ENCODE measurements at places on chromosomes 2 and 18.

DNA sequence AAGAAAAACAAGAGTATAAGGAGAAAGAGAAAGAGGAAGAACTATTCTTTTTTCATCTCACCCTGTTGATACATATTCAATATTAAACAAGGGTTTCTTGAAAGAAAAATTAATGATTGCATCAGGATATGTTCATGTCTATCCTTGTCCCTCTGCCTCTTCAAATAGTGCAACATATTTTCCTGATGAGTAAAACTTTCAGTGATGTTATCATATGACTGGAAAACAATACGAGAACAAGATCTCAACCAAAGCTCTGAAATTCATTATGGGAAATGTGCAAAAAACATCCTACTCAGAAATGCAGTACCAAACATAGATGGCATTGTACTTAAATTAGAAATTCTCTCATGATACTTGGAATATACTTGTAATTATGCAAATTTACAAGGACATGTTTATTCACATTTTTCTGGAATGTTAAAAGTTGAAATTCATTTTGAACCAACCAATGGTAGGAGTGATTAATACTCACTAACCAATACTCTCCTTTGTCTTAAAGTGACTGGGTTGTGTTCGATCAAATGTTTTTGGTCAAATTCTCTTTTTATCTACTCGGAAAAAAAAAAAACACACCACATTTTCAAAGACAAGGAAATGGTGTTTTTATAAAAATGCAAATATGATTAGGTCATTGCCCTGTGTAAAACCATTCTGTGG lies 148.9 kb upstream of the GULP1 start:
- no peak for DNase-seq

- no peak for DNase-seq
Measured at GRCh38 chr2:238235331-238235732, 4.5 kb downstream of the HES6 start.

- no peak for DNase-seq
Measured at GRCh38 chr2:99171377-99172140, 9.3 kb downstream of the MITD1 start.

- no peak for DNase-seq
Measured at GRCh38 chr2:203689426-203690116, 16.9 kb upstream of the CD28 start.

- no peak for DNase-seq
Measured at GRCh38 chr2:118089139-118089800, 999 bp downstream of the INSIG2 start.

DNA sequence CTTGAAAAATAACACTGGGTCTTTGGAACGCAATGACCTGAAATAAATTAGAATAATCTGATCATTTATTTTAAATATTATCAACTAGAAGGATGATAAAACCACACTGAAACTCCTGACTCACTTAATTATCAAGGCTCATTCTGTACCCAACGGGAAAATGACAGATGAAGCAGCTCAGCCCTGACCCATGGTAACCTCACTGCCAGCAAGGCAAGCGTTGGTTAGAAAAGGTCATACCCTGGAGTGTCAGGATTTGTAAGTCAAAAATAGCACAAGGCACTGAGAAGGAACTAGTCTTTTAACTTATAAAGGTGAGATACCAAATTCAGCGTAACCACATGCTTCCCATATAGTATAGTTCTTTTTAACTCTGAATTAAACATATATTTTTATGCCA lies 277.5 kb downstream of the ETAA1 start:
- no peak for DNase-seq

- DNase-seq: no peak
Measured at GRCh38 chr2:85717308-85718008, 23.3 kb downstream of the GNLY start.

- no peak for DNase-seq
Measured at GRCh38 chr18:42604820-42605219, 510.7 kb downstream of the RIT2 start.

GRCh38 chr2:67374949-67375348 lies 22.2 kb upstream of the ETAA1 start:
- no peak for DNase-seq

- DNase-seq: no peak
Measured at GRCh38 chr2:113679457-113679856, 52.4 kb downstream of the RABL2A start.

DNA sequence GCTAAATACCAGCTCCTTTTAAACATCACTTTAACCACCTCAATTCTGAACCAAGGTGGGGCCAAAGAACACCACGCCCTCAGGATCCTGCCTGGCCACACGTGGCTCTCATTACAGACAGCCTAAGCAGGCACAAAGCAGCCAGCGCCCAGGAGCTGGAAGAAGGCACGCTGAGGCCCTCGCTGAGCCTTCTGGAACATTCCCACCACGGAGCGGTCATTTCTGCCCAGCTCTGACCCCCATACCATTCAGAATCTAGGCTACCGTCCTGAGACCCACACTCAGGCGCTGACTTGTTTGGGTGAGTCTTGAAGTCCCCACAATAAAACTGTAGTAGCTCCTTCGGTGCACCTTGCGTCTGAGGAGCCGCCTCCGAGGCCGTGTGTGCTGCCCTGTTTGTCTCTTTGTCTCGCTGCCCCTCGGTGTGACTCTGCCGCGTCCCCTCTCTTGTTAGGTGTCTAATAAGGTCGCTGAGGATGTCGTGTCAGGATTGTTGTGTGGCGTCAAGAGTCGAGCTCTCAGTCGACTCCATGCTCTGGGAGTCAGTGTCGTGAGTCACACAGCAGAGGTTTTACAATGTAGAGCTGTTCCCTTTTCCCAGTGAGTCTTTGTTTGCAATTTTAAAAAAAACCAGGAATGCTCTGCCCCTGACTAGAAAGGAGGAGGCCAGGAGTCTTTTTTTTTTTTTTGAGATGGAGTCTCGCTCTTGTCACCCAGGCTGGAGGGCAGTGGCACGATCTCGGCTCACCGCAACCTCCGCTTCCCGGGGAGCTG lies 242.4 kb downstream of the KLHL29 start:
- no peak for DNase-seq

DNA sequence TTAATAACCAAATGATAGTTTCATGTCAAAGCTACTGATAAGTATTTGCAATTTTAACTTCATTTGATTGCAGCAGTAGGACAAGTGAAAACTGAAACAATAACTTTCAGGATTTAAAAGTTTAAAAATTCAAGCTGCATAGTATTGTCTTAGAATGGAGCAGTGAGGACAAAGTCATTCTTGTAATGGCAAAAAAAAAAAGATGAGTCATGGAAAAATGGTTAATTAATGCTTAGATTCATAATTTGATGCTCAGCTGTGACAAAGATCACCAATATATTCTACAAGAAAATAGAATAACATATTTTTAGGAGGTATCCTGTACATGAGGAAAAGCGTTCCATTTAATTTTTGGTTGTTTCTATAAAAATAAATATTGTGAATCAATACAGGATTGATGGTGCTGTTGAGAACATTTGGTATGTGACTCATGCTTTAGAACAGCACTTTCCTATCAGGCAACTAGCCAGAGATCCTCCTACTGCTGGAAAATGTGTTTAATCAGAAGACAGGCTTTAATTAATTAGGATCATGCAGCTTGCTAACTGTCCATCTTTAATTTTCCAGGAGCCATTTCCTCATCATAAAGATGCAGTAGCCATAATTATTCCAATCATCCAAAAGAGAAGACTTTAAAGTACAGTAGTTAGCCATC lies 239.0 kb upstream of the MMADHC start:
- DNase-seq: no peak

DNA sequence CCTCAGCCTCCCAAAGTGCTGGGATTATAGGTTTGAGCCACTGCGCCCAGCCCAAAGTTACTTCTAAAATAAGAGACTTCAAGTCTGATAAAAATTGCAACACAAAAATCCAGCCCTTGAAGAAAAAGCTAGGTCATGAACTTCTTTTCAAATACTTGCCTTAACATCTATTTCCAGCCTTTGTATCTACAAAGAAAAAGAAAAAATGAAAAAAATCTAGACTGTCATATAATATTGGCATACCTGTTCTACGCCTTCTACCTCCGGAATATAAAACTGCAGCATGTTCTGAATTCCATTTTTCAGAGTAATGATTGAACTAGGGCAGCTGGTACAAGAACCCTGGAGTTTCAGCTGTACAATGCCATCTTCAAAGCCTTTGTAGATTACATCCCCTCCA lies 13.1 kb upstream of the GFPT1 start:
- no peak for DNase-seq

DNA sequence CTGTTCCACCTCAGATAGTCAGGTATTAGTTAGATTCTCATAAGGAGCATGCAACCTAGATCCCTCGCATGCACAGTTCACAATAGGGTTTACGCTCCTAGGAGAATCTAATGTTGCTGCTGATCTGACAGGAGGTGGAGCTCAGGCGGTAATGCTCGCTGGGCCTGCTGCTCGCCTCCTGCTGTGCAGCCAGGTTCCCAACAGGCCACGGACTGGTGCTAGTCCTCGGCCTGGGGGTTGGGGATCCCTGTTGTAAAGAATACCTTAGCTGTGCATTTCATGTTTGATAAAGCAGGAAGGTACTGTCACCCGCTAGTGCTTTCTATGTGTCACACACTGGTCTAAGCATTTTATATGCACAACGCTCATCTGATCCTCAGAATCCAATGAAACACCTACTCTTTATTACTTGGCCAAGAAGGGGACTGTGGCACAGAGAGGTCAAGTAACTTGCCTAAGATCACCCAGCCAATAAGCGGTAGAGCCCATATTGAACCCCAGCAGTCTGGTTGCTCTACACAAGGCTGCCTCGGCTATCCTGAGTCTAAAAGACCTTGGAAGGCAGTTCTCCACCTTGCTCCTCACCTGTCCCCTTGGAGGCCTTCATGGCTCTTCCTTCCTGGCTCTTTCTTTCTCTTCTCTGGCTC lies 35.8 kb downstream of the SLC4A3 start:
- no peak for DNase-seq

DNA sequence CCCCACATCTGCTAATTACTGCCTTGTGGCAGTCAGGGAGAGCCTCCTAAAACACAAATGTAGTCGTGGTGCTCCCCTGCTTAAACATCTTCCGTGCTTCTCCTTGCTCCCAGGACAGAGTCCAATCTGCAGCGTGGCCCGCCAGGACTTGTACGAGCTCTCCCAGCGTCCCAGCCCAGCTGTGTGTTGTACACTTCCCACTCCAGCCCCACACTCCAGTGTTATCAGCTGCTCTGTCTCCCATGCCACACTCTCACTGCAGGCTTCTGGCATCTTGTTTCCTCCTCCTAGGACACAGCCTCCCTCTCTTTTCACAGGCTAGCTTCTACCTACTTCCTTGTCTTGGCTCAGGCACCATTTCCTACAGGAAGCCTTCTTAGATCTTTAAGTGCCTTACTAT lies 199.4 kb downstream of the ALPK2 start:
- no peak for DNase-seq

GRCh38 chr2:152466980-152467676 lies 132.2 kb downstream of the FMNL2 start:
- DNase-seq: no peak

DNA sequence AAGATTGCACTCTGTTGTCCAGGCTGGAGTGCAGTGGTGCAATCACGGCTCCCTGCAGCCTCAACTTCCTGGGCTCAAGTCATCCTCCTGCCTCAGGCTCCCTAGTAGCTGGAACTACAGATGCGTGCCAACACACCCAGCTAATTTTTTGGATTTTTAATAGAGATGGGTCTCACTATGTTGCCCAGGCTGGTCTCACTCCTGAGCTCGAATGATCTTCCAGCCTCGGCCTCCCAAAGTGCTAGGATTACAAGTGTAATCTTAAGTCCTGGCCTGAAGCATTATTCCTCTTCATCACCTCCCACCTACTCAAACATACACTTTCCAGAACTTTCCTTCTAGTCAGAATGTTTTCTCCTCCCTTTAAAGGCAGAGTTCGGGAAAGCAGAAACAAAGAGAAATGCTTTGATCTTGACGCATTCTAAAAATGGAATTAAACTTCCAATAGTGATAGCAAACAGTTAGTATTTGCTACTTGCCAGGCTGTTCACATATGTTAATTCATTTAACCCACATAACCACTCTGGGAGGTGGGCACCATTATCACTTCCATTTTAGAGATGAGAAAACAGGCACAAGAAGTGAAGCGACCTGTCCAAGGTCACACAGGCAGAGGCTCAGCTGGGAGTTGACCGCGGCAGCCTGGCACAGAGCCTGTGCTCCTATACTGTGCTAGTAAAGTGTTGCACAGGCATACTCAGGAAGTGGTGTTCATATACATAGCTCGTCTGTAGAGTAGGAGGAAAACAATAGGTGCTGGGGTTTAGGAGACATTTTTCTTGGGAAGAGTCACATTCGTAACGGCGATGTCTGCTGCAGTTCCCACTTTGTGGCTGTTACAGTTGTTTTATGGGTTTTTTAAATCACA lies 24.6 kb downstream of the TEX44 start:
- DNase-seq: no peak

GRCh38 chr18:57210716-57211411 lies 64.0 kb downstream of the BOD1L2 start:
- no peak for DNase-seq

GRCh38 chr2:85468704-85469349 lies 50.3 kb downstream of the SH2D6 start:
- no peak for DNase-seq

GRCh38 chr2:4515871-4516761 lies 812.7 kb downstream of the DCDC2C start:
- DNase-seq: no peak

GRCh38 chr2:62382757-62383156 lies 123.2 kb downstream of the TMEM17 start:
- no peak for DNase-seq

DNA sequence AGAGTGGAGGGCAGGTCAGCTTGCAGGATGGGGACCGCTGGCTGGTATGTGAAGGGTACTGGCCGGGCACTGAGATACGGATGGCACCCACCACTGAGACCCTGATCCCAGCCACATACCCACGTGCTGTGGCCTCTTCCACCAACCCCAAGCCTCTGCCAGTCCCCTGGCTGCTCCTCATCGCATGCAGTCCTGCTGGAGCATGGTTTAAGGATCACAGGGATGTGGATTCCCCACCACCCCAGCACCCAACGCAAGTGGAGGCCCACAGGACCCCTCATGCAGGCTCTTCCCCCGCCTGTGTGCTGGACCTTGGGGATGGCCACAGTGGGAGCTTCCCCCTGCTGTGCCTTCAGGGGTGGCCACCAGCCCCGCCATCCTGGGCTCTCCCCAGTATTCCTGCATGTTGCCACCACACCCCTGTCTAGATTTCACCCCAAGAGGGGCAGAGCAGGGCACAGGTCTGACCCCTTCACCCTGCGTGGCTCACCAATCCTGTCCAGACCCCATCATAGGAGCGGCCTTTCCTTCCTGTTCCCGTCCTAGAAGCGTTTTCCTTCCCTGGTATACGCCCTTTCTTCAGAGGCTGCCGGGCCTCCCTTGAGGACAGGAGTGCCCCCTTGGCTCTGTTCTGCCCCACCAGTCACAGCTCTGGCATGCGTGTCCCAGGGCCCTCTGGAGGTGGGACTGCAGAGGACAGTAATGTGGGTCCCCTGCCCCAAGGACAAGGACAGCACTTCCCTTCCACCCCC lies 18.3 kb downstream of the MLPH start:
- DNase-seq: no peak

Data from activated gamma-delta T cell treated with anti-CD3 and anti-CD28 coated beads, Interleukin-2, amount 50 U/mL, for 16 hours (primary cell).